ENCODE measurements at places on chromosomes 1 and 21.

- DNase-seq: no peak
Observed at GRCh38 chr1:156766298-156767100, 836 bp upstream of the PRCC start.

- no peak for DNase-seq
Observed at GRCh38 chr21:33236766-33237165, 7.0 kb downstream of the IFNAR2 start.

GRCh38 chr1:63710761-63711380, 62.9 kb upstream of the ROR1 start:
- DNase-seq: no peak

GRCh38 chr21:41948078-41948895, 5.5 kb downstream of the C2CD2 start:
- peak; percentile 64 for DNase-seq

GRCh38 chr1:22576150-22576544, 12.9 kb downstream of the EPHA8 start:
- no peak for DNase-seq

DNA sequence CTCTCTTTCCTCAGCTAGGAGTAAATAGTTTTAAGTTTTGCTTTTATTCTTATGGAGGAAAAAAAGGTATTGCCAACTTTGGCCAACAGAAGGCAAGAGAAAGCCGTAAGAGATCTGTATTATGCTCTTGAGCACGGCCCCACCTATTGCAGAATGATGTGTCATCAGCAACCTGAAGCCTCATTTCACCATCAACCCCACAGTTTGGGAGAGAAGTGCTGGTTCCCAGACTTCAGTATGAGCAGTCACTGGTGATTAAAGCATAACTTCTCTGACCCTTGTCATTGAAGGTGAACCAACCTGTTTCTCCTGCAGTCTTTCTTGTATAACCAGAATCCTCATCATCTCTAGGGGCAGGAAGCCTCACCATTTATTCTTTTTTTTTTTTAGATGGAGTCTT, 100.2 kb downstream of the SIPA1L2 start:
- no peak for DNase-seq

GRCh38 chr1:193181536-193181935, 4.9 kb downstream of the B3GALT2 start:
- DNase-seq: no peak

- no peak for DNase-seq
Observed at GRCh38 chr1:24074196-24074595, 37.7 kb downstream of the MYOM3 start.

DNA sequence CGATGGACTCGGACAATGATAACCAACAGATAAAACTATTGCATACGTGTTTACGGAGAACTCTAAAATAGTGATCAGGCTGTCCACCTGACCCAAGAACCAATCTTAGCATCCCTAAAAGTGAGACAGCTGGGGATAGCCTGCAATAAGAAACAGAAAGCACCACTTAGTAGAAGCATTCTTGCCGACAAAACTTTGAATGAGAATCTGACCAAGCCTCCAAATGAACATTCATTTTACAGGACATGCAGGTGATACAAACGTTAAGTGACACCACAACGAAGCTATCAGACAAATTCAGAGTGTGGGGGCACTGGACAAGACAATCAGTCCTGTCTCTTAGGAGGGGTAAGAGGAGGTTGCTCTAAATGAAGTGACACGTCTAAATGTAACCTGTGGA, 1.2 kb downstream of the PSMG1 start:
- no peak for DNase-seq

DNA sequence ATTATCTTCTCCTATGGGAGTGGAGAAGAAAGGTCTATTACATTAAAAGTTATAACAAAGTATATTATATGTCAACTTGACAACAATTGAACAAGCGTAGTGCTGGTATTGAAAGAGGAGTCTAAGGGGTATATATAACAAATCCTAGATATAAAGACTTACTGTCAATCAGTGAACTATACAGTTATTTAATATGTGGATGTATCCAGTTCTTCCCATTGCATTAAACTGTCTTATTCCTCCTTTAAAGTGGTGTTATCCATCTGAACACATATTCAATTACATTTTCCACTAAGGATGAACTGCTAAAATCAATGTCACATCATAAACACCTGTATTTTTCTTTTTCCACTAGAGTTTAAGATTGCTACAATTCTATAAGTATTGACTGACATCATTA, 438.8 kb downstream of the DPYD start:
- DNase-seq: no peak

GRCh38 chr1:166981589-166981988, 6.2 kb upstream of the ILDR2 start:
- no peak for DNase-seq

DNA sequence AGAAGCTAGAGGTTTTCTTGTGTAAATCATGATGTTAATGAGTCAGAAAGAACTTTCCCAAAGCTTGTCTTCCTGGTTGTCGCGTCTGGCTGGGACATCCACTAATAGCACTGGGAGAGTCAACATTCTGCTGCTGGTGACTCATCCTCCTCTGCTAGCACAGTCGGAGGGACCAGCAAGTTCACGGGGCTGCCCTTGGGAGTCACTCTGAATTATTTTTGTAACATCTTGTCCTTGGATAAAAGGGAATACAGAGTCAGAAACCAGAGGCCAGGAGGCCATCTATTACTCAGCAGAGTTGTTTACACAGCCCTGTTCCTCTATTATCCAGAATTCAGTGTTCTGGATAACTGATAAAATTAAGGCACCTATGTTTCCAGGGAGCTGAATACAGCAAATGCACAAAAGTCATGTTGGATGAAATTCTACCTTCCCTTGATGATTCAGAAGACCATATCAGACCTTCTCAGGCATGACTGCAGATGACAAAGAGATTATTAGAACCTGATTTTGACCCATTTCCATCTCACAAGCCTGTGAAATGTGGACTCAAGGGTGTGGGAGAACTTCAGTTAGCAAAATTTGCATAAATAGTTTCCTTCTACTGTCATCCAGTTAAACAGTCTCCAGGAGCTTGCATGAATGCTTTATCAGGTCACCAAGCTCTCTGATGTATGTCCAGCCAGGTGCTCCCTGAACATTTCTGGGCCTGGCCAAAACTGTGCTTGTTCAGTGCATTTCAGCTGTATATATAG, 68.1 kb downstream of the JAK1 start:
- peak; percentile 98 for DNase-seq

DNA sequence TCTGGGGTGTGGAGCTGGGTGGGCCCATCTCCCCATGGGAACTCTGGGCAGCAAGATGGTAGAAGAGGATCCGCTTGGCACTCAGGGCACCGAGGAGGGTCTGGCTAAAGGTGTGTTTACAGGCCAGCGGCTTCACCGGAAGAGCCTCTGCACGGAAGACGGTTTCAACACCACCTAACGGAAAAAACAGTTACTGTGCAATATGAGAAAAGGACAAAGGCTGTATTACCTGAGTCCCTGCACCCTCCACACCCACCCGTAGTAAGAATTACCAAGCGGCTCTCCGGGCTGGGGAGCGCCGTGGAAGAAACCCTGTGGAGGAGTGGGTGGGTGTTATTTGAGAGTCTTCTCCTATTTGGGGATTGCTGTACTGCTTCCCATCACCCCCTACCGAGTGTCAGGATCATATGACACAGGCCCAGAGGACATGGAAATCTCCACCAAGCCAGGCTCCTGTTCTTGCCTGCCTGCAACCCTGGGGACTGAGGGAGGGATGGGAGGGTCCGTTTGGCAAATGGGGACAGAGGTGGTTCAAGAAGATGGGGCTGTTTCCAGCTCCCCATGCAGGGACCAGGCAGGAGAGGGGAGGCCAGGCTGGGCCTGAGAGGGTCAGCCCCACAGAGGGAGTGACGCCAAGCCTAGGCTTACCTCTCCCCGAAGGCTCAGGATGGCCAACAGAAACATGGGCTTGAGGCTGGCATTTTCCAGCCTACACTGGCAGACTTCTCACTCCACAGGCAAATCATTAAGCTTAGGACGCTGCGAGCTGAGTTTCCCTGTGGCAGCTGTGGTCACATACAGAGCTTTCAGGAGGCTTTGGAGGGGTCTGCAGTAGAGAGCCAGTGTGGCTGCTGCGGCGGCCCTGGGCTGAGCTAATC, 203.5 kb upstream of the TMEM51 start:
- no peak for DNase-seq

DNA sequence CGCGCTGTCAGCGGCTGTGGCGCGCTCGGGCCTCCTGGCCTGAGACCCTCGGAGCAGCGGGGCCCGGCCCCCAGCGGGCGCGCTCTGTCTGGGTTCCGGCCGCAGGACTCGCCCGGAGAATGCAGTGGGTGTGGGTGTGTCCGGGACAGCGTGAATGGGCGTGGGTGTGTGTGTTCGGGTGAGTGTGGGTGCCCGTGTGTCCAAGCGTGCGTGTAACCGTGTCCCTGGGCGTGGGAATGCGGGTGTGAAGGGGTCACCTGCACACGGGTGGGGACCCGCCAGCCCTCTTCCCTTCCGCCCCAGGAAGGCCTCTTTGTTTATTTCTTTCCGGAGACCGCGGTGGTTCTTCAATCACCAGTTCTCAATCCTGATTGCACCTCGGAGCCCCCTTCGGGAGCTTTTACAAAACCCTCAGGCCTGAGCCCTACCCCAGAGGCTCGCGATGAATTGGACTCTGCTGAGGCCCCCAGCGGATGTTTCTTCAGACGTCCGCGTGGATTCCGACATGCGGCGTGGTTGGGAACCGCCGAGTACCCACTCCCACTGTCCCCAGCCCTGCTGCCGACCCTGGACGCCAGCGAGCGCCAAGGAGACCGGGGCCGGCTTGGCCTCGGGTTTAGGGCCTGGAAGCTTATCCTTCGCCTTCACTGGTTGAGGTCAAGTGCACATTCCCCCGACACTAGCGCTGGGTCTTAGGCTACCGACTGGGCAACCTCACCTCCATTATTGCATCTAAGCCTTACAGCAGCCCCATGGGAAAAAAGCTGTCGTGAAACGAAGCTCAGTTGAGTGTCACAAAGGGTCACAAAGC, 19.3 kb downstream of the SERTAD4 start:
- no peak for DNase-seq

DNA sequence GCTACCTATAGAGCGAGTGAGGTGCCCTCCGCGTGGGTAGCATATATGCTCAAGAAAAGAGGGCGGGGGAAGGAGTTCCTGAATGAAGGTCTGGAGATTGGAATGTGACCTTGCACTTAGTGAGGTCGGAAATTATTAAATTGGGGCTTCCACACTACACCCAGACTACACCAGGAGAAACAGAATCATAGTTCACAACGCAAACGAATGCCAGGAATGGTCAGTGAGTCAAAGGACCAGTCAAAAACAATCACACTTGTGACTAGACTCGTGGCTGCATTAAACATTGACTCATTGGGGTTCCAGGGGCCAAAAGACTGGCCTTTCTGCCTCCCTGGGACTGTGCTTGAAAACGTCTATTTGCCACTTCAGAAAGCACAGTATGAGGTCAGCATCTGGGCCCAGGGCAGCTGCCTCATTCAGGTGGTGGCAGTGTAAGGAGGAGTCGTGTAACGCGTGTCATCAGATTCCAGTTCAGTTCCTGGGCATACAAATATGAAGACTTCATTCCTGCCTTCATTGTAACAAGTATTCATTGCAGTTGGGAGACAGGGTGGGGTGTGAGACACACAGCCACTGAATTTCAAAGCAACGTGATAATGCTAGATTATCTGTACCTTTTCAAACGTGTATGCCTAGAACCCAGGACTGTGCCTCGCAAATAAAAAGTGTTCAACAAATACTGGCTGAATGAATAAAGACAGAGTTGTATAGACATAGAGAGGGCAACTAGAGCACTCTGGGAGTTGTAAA, at the start of gene YOD1:
TSS of gene YOD1 (minus strand) at position 18 of the 753 bp plus-strand sequence. CDS start 178 bp downstream, outside the sequence.
- DNase-seq: peak; percentile 89

DNA sequence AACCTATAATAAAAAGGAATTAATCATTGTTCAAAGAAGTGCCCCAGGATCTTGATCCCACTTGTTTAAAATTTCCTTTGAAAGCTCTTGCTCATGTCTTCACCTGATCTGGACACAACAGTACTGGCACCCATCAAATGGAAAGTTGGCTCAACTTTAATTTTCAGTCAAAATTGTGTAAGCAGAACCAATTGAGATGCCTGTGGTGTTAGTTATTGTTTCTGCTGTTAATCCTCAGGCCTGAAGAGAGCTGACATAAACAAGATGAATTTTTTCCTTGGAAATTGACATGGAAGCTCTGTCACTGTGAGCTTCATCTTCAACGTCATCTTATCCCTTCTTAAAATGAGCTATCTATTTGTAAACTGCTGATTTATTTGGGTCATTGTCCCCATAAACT, 88.3 kb upstream of the TNFSF4 start:
- no peak for DNase-seq

DNA sequence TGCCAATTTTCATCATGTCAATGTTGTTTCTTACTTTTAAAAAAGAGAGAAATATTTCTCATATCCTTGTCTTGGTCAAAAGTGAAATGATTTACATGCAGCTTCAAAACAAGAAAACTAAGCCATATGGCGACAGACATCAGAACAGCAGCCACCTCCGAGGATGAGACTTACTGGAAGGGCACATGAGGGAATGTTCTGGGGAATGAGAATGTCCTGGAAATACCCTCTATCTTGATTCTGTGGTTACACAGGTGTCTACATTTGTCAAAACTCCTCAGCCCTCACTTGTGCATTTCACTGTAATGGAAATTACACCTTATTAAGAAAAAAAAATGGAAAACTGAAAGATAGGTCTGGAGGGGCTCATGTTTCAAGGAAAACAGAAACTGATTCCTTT, 14.2 kb upstream of the ECE1 start:
- DNase-seq: no peak

- DNase-seq: no peak
Observed at GRCh38 chr1:231284441-231284840, 43.4 kb downstream of the GNPAT start.

DNA sequence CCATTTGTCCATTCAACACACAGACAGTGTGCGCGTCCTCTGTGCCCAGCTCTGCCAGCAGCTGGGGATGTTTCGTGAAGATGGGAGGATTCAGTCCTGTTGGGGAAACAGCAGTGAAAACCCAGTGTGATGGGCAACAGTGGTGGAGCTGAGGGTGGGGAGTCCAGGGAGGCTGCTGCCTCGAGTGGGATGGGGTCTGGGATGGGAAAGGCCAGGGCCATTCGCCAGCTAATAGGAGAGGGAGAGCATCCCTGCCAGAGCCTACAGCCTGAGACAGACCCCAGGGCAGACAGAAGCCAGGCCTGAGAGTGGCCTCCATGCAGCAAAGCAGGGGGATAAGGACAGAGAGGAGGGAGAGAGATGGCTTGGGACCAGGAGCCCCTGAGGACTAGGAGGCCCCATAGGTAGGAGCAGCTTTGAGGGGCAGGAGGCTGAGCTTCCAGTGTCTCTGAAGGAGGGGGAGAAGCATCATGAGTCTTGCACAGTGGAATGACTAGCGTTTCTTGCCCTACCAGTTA, 252.6 kb downstream of the NPHP4 start:
- DNase-seq: no peak

DNA sequence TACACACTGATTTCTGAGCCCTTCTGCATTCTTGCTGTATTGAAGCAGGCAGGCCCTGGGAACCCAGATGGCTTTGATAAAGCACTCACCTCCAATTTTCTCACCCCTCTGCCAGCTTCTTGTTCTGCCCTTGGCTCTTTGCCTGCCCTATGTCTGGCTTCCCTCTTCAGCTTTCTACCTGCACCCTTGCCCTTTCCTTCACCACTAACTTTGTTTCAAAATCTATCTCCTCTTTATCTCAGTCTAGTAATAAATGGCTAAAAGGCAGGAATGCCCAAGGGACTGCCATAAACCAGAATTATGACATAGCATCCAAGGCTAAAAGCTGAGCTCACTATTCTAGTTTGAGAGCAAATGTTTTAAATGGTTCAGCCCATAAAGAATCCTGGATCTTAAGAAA, 178.7 kb downstream of the TNR start:
- DNase-seq: no peak
